ENCODE measurements at places on chromosomes 1 and 21.

DNA sequence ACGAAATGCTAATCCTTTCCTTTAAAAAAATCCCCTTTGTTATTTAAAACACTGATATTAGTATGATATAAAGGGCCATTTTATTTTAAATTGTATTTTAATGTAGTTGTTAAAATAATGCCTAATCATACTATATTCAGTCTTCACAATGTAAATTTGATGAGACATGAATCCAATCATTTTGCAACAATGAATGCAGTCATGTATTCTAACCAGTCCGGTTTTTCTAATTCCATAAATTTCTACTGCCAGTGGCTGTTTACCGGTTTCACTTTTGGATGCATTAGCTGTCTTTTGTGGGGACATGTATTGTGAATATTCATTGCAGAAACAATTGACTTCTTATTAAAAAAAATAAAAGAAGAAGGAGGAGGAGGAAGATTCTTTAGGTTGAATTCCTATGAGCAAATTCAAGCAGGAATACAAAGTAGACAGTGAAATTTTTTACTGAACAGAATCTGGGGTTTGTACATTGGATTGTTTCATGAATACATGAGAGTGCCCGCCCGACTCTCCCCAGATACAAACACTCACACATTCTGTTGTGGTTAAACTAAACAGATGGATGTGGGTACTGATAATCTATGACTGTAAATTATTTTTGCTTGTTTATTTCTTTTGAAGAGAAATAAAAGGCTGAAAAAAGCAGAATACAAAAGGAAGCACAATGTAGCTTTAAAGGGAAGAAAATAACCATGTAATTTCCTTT is 624.8 kb upstream of the PTBP2 start:
- DNase-seq = no peak

DNA sequence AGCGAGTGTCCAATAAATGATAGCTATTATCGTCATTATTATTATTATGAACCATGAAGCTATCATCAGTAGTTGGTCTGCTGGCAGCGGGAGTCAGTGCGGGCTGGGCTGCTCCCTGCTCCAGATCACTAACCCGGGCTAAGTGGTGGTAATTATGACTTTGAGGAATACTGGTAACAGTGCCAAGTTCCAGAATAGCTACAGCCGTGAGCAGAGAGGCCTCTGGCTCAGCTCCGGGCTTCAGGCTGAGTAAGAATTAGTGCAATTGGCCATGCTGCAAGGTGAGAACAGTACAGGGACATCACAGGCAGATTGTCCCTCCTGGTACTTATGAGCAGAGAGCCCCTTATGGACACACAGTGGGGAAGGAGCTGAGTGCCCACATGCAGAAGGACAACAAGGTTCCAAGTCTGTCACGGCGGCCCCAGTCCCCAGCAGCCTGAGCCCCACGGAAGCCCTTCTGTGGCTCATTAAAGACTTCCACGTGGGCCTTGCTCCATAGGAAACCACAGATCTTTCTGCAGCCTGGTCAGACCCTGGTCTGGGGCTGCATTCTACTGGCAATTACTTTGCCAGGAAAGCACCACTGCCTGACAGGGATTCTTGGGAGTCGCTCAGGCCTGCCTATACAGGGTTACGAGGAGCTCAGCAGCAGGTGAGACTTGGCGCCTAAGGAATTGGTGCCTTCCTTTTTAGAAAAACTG is 235.1 kb downstream of the RRAGC start:
- DNase-seq = no peak

DNA sequence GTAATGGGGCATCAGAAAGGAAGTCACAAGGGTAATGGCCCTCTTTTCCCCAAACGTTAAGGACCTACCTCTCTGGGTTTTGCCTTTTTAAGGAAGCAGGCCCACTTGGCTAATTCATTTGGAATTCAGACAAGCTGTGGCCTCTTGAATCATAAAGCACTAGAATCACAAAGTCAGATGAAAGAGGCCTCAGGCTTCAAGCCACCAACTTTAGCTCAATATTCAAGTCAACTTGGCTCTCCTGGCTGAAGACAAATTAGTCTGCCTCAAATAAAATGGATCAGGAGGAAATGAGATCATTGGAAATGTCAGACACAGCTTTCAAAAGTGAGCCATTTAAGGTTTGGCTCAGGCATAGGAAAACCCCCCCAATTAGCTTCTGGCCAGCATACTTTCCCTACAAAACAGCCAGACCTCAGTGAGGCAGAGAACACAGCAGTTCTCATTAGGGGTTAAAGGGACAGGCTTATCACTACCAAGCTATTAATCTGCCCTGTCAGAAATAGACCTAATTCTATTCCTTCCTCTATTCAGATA is 34.3 kb downstream of the SLC35D1 start:
- no peak for DNase-seq

- no peak for DNase-seq
Measured at GRCh38 chr1:168097921-168098528, 38.7 kb downstream of the GPR161 start.

GRCh38 chr1:231934797-231935196 is 308.2 kb downstream of the DISC1 start:
- no peak for DNase-seq

- DNase-seq = no peak
Measured at GRCh38 chr1:174800216-174800851, 199.4 kb upstream of the CACYBP start.

DNA sequence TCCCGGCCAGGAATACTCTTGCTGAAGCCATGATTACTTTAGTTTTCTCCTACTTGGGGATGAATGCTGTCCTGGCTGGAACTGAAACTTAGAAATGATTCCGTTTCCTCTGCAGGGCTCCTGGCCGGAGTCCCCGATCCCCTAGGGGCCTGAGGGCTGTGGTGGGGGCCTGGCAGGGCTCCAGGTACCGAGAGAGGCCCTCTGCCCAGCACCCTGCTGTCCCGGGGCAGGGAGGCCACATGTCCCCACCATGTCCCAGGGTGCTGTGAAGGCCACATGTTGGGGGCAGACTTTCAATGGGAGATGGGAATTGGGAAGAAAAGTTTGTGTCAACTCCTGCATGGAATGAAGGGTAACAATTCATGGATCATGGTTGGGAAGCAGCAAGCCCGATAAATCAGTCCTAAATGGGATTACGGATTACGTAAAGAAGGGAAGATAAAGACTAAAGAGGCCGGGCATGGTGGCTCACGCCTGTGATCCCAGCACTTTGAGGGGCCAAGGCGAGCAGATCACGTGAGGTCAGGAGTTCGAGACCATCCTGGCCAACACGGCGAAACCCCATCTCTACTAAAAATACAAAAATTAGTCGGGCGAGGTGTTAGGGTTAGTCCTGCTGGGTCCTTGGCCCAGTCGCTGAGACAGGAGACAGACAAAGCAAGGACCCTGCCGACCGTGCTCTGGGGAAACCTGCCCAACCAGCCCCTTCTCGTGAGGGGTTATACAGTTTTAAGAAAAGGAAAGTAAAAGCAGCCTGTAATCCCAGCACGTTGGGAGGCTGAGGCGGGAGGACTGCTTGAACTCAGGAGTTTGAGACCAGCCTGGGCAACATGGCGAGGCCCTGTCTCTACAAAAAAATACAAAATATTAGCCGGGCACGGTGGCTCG is 37.6 kb downstream of the MORN1 start:
- no peak for DNase-seq

- DNase-seq = no peak
Measured at GRCh38 chr1:34320053-34320669, 143.5 kb downstream of the C1orf94 start.

- DNase-seq = no peak
Measured at GRCh38 chr1:162950187-162950586, 89.2 kb upstream of the CCDC190 start.

GRCh38 chr1:2926447-2927055 is 94.7 kb upstream of the ACTRT2 start:
- no peak for DNase-seq

DNA sequence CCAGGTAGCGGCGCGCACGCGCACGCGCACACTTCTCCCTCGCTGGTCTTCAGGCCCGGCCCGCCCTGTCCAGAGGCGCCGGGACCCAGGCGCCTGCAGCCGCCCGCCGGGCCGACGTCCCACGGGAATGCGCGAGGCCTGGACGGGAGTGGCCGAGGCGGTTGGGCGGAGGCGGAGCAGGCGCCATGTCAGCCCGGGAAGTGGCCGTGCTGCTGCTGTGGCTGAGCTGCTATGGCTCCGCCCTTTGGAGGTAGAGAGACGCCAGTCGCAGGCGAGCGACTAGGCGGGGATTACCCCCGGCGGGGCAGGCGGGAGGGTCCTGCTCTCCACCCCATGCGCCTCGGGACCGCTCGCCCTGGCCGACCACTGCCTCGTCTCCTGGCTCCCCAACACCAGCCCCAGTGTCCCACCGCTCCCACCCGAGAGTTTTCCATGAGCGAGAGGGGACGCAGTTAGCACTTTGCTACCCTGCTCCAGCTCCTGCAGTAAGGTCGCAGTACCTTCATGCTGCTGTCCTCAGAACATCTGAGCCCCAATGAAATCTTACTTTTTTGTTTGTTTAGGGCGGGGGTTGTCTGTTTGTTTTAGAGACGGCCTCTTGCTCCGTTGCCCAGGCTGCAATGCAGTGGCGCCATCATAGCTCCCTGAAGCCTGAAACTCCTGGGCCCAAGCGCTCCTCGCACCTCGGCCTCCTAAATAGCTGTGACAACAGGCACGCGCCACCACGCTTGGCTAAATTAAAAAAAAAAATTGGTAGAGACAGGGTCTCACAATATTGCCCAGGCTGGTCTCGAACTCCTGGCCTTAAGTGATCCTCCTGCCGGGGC is at the start of gene CATSPERE:
Gene CATSPERE (plus strand): TSS at position 29 of the 827 bp plus-strand sequence. CDS start 157 bp downstream, at position 186.
- DNase-seq = peak; percentile 78

- no peak for DNase-seq
Measured at GRCh38 chr1:225526878-225527277, 99.0 kb upstream of the LBR start.

DNA sequence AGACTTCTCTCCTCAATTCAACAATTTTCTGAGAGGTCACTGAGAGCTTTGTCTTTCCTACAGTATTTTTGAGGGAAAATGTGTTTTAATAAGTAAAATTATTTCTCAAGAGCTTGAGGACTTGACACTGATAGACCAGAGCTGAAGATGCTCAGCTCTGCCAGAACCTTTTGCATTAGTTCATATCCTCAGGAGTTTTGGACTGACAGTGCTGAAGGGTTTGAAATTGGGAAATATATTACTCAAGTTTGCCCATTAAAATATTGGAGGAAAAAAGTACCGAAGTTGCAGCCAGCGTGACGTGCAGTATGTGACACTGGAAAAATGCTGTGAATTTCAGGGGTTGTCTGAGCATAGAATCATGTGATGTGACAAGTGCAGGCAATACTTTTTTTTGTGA is 346.6 kb upstream of the DPYD start:
- no peak for DNase-seq

GRCh38 chr1:166129006-166129405 is 37.8 kb downstream of the FAM78B start:
- DNase-seq = no peak

GRCh38 chr1:183219616-183220009 is 33.5 kb downstream of the LAMC2 start:
- DNase-seq = no peak

- DNase-seq = no peak
Measured at GRCh38 chr1:209624558-209625549, 27.4 kb downstream of the LAMB3 start.

All from CD4-positive, alpha-beta T cell treated with Interleukin-2 at 100 ng/mL for 4 hours (primary cell).